SJSA1 (cell line): ENCODE measurements at places on chromosomes 12 and 14. TPM values are rescaled to one million over a fixed set of nuclear protein-coding genes. Genes with fewer than 3 reads are reported as not detected.

DNA sequence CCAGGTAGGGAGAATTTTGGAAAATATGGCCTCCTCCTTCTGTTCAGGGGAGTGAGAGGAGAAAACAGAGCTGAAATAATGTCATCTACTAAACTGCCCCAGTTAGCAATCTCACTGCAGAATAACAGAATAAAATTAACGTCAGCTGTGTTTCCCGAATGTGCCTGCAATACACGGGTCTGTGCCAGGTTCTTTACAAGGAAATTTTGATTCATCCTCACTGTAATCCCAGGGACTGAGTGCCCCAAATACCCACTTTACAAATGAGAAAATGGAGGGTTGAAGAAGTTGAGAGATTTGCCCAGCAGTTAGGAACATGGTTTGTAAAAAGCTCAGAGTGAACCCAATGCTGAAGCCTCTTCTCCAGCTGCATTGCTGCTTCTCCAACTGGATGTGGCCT, 21.3 kb upstream of the SERPINA6 start:
- no peak for DNase-seq

DNA sequence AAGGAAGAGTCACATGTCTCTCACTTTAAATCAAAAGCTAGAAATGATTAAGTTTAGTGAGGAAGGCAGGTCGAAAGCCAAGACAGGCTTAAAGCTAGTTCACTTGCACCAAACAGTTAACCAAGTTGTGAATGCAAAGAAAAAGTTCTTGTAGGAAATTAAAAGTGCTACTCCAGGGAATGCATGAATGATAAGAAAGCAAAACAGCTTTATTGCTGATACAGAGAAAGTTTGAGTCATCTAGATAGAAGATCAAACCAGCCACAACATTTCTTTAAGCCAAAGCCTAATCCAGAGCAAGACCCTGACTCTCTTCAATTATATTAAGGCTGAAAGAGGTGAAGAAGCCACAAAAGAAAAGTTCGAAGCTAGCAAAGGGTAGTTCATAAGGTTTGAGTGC, 193.6 kb downstream of the MSRB3 start:
- no peak for DNase-seq

DNA sequence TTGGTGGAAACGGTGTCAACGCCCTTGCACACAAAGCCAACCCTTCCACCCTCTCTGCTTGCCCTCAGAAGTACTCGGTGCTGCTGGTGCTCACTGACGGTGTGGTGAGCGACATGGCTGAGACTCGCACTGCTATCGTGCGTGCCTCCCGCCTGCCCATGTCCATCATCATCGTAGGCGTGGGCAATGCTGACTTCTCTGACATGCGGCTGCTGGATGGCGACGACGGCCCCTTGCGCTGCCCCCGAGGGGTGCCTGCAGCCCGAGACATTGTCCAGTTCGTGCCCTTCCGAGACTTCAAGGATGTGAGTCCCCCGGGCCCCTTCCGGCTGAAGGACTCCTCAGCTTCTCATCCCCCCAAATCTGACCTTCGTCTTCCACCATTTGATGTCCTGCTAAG, 5.7 kb downstream of the CPNE6 start:
- DNase-seq, result no peak

- DNase-seq, result no peak
Measured at GRCh38 chr12:54026640-54027441, 1.4 kb upstream of the HOXC6 start.

DNA sequence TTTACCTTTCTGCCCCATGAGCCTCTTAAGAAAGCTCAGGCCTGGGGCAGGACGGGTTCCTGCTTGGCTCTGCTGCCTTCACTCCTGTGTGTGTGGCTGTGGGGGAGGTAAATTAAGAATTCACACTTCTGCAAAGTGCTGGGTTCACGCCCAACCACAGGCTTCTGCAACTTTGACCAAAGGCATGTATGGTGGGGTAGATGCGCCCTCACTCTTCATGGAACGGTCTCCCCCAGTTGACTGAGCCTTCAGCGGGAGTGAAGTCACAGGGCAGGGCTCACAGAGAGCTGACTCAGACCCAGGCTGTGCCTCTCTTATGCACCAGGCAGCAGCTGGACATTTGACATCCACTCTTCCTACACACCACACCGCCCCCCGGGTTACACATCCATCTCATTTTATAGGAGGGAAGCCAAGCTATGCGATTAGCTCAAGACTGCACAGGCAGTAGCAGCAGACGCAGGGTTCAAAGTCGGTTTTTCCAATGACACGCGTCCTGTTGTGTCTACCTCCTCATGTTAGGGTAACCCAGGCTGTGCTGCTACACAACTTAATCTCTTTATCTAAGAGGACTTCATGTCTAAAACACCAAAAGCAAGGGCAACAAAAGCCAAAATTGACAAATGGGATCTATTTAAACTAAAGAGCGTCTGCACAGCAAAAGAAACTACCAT, 15.4 kb upstream of the BCL11B start:
- DNase-seq, result no peak

DNA sequence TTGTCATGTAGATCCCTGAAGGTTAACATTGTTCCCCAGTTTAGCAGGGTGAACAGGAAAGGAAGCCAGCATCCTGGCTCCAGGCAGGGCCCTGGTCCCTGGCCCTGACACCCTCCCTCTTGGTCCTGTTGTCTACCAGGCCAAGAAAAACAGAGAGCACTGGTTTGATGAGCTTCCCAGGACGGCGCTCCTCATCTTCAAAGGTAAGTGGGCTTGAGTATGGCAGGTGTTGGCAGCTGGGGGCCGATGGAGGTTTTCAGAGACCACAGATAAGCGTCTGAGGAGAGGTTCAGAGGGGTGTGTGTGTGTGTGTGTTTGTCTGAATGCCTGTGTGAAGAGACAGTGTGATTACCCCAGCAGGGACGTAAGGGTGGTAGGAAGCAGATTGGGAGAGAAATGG, 56.3 kb downstream of the SLC8B1 start:
- no peak for DNase-seq

- DNase-seq, result no peak
Measured at GRCh38 chr12:65259501-65259900, 19.0 kb upstream of the MSRB3 start.

- DNase-seq, result no peak
Measured at GRCh38 chr12:15265875-15266274, 44.7 kb upstream of the RERG start.

DNA sequence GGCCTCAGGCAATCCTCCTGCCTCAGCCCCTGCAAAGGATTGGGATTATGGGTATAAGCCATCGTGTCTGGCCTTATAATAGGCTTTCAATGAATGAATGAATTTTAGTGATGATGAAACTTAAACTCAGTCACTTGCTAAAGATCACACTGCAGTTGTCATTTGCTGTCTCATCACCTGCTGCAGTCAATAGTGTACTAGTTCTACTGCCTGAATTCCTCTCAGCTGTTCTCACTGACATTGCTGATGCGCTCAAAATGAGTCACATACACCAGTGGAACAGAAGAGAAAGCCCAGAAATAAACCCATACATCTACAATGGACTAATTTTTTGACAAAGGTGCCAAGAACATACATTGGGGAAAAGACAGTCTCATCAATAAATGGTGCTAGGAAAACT, 5.6 kb upstream of the SYNJ2BP start:
- no peak for DNase-seq

DNA sequence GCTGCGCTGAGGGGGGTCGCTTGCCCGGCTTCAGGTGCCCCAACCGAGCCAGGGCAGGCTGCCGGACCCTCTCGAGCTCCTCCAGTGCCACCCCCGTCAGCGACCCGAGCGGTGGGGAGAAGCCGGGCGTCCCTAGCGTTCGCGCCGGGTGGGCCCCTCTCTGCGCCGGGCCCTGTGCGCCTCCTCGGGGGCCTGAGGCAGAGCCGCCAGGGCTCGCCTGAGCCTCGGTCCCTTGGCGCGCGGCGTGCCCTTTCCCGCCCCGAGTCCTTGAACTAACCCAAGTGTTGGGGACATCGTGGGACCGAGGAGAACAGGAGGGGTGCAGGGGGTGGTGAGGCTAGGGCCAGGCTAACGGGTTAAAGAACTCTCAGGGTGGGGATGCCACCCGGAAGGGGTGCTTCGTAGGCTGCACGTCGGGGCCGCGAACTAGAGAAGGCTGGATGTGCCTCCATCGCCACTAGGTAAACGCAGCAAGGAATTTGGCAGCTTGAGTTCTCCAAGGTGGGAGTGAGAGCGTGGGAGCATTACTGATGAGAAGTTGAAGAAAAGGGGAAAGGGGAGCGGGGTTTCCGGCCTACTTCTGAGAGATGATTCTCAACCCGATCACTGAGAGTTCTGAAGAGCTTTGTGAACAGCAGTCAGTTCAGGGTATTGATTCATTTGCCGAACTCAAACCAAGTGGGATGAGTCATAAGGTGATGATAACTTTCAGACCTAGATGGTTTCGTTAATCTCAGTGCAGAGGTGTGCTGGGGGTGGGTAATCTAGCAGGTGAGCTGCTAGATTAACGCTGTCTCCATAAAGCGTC, 618 bp downstream of the RNF34 start:
- peak; percentile 52 for DNase-seq

DNA sequence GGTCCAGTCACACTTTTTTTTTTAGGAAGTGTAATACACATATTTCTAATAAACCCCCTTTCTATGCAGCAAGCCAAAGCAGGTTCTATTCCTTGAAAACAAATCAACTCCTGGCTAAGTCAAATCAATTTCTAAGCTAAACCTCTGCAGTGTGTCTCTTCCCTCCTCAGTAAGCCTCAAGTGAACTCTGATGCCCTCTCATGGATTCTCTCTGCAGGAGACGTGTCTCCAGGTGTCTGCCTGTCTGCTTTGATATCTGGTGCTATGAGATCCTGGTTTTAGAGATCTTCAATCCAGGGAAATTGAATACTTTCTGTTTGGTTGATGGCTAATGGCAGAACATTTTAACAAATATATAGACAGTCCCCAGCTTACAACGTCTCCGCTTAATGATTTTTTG, 791.7 kb downstream of the AACS start:
- DNase-seq, result no peak

- peak; percentile 33 for DNase-seq
Measured at GRCh38 chr12:114508529-114509129, 102.7 kb upstream of the TBX5 start.

DNA sequence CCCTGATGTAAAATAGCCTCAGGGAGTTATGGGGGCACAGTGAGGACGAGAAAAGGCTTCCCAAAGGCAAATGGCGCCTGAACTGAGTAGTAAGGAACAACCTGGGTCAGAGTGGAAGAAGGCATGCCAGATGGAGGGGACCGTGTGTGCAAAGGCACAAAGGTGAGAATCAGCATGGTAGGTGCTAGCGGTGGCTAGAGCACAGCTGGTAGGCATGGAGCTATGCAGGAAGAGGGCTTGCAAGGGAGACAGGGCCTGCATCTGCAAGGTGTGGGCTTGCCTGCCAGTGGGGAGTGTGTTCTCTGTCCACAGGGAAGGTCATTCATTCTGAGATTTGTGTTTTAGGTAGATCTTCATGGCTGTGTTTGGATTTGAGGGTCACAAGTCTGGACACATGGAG, 18.5 kb upstream of the HSP90AA1 start:
- no peak for DNase-seq

GRCh38 chr12:46456356-46457334, 84.1 kb upstream of the SLC38A2 start:
- DNase-seq, result no peak

GRCh38 chr14:74612350-74613021, 449 bp upstream of the LTBP2 start:
- DNase-seq, result peak; percentile 79

- no peak for DNase-seq
Measured at GRCh38 chr14:92573761-92574498, 60.3 kb downstream of the RIN3 start.

DNA sequence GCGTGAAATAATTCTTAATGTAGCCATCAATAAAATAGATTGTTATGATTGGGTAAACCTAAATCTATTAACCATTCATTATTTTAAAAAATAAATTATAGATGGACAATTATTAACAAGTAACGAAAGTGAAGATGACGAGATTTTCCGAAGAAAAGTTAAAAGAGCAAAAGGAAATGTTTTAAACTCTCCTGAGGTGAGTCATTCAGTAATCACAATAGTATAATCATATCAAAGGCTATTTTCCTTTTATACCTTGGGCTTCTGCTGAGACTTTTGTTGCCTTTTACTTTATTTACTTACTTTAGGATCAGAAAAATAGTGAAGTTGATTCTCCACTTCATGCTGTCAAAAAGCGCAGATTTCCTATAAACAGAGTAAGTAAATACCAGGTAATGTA, 45.6 kb downstream of the FANCM start:
- DNase-seq, result peak; percentile 5

DNA sequence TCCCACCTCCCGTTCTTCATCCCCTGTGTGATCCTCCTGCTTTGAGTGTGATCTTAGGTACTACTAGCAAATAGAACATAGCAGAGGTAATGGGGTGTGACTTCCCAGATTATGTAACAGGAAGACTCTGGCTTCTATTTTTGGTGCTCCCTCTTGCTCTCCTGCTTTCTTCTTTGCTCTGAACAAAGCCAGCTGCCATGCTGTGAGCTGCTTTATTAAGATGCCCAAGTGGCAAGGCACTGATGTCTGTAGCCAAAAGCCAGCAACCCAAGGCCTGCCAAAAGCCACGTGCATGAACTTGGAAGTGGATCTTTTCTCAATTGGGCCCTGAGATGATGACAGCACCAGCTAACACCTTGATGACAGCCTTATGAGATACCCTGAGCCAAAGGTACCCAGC, 5.8 kb upstream of the MFAP5 start:
- no peak for DNase-seq

- DNase-seq, result no peak
Measured at GRCh38 chr14:78278464-78279250, 108.5 kb downstream of the NRXN3 start.

DNA sequence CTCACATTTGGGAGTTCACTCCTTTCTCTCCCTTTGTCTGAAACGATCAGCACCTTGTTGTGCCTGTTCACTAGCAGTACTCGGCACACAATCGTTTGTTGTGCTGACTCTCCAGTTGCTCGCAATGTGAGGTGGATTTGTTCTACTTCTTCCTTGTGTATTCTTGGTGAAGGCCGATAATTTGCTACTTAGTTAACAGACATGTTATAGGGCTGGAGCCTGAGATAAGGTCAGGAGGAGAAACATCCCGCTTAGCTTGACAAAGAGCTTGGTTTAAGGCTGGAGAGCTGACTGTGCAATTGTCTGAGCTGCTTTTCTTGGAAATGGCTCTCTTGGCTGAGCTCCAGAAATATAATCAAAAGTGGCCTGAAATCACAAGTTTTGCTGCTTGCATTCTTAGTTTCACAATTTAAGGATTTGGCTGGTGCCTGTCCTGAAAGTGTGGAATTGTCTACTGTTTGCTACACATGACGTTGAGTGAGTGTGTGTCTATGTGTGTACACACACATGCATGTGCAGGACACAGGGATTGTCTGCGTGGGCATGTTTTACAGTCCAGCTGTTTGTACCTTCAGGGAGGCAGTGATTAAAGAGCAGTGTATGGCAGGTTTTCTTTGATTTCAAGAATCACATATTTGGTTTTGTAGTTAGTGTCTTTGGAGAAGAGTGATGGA, 77.7 kb downstream of the ARF6 start:
- DNase-seq, result no peak

The ASIC1 gene
- total RNA-seq, result 0.37 and 0.50 TPM in 2 replicates

The CLEC9A gene
- total RNA-seq, result not detected in 2 replicates

The NPFF gene
- not detected in 2 replicates for total RNA-seq

The GPR65 gene
- 1.9 and 2.2 TPM in 2 replicates for total RNA-seq

The OTX2 gene
- total RNA-seq, result not detected in 2 replicates

The TAS2R46 gene
- 0.89 and 6.9 TPM in 2 replicates for total RNA-seq

The RAD9B gene
- 1.2 TPM in 1 of 2 replicates, not detected in the other for total RNA-seq

The PRR4 gene
- total RNA-seq, result 1.6 TPM in 1 of 2 replicates, not detected in the other

The CLEC6A gene
- total RNA-seq, result not detected in 2 replicates

The PARP2 gene
- total RNA-seq, result 16.2 and 34.2 TPM in 2 replicates
